NCI-H187 (cell line): ENCODE measurements at places on chromosomes 1 and 21.

DNA sequence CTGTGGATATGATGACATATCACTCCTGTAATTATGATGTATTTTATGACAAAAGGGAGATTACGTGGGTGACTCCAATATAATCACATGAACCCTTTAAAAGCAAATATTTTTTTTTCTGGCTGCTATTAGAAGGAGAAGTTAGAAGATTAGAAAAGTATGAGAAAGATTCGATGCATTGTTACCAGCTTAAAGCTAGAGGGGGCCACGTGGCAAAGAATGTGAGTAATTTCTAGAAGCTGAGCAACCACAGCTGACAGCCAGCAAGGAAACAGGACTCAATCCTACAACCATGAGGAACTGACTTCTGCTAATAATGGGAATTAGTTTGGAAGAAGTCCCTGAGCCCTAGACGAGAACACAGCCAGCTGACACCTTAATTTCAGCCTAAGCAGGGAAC, 56.3 kb upstream of the C1orf87 start:
- no peak for DNase-seq

DNA sequence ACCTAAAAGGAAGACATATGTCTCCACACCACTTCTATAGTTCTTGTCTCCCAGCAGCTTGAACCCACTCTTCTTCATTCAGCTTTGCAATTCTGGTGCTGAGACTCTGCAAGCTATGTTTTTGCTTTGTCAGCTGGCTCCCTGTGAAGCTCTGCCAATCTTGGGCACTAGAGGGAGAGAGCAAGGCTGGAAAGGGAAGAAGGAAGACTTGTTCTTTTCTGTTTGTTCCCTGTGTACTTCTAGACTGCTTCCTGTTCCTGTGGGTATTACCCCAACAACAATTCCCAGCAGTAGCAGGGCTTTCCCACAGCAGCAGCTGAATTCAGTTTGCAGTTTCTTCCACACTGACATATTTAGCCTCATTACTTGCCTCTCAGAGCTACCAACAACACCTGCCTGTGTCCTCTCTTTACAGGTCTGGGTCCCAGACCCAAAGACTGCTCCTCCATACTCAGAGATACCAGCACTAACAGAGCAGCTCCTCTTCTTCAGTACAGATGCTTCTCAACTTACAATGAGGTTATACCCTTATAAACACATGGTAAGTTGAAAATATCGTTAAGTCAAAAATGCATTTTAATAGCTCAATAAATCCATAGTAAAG, 275.2 kb upstream of the NEGR1 start:
- no peak for DNase-seq

GRCh38 chr1:54169068-54169467, 16.3 kb upstream of the CDCP2 start:
- no peak for DNase-seq

DNA sequence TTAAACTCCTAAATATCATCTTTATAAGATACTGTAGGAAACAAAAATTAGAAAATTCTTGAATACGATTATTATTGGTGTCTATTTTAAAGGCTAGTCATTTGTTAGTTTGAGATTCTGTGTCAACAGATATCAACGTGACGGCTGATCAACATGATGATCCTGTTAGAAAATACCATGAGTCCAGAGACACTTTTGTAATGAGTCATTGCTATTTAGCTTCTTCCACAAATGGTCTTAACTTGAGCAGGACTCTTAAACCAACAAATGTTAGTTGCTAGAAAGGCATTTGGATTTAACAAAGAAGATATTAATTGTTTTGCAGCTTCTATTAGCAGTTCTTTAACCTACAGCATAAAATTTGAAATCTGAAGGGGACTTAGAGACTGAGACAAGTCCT, 131.2 kb downstream of the TGFB2 start:
- no peak for DNase-seq

DNA sequence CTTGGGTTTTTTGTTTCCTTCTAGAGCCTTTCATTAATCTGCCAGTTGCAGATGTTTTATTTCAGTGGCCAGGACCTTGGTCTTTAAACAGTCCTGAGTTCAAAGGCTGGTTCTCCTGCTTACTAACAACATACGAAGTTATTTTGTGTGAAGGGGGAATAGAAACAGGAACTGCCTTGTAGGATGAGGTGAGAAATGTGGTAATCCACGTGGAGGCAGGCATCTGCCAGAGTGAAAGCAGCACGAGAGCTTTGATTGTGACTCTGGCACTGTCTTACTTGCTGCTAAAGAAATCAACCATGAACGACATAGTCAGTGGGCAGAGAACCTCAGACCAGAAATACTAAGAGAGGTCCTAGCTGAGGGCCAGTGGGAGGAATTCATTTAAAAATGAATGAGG, 30.4 kb downstream of the TMEM63A start:
- no peak for DNase-seq

DNA sequence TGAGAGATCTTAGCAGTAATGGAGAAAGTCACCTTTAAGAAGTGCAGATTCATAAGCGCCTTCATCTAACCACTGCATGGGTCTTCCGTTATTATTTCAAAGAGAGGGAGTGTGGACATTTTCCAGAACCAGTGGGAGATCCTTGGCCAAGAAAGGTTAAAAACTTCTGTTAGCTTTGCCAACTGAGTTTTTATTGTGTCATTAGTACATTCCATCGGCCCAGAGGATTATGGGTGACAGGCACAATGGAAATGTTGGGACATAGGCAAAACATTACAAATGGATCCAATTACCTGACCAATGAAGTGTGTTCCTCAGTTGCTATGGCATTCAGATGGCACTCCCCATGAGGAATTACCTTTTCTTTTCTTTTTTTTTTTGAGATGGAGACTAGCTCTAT, 115.5 kb downstream of the PPIAL4G start:
- DNase-seq, result no peak
